Stimulated activated CD4-positive, alpha-beta T cell treated with anti-CD3 and anti-CD28 coated beads, Interleukin-4, amount 100 ng/mL, for 24 hours (primary cell): ENCODE measurements at places on chromosomes 7 and 10.

- no peak for DNase-seq
Measured at GRCh38 chr7:107212725-107213124, 43.9 kb downstream of the HBP1 start.

DNA sequence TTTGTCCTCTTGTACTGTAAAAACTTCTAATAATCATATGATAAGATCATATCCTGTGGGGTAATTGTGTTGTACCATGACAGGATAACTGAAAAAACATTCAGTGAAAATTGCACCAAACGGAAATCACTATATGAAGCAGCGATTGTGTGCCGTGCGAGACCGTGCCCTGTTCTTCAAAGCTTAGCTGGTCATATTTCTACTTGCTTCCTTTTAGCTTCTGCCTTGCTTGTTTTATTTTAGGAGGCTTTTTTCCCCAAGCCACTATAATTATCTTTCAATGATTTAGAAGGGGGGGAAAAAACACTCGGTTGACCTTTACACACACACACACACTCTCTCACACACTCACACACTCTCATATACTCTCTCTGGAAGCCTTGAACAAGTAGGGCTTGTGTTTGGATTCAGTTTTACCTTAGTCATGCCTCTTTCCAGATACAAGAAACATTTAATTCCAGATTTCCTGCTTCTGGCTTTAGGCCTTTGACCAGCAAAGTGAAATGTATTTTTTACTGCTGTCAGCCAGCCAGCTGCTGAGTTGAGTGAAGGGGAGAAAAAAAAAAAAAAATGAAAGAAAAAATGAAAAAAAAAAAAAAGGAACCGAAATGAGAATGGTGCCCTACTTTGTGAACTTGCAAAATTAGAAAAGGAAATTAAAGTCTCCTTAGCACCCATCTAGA, 181.4 kb downstream of the ARID5B start:
- DNase-seq = no peak

GRCh38 chr7:36308031-36308430, 81.6 kb upstream of the ANLN start:
- DNase-seq = no peak

DNA sequence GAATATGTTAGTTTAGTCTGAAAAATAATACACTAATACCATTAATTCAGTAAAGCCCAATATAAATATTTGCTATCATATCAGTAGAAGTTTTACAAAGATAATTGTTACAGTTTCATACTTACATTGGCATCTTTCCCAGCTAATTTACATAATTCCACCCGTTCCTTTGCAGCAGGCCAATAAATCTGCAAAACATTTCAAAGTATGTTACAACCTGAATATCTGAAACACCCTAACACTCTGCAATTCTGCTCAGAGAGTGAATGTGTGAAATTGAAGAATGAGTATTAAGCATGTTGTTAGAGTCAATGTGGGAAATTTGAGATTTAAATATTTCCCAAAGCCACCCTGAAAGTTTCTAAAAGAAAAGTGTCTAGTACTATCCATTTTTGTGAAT, 105.5 kb downstream of the SEMA3D start:
- DNase-seq = no peak

DNA sequence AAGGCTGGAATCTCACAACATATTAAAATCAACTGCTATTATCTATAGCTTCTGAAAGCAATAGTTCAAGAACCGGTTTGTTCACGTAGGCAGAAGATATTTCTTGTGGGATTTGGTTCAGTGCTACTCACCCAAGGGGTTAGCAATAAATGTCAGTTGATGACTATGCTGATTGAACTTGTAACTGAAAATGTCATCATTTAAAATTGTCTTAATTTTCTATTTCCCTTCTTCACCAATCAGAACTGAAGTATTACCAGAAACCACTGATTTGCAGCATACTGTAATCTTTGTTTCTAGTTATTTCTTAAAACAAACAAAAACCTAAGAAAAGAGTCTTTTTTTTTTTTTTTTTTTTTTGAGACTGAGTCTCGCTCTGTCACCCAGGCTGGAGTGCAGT, 46.1 kb downstream of the CPEB3 start:
- no peak for DNase-seq

- DNase-seq = peak; percentile 70
Measured at GRCh38 chr7:158824028-158824427, 5.3 kb downstream of the ESYT2 start.

GRCh38 chr10:32073128-32073527, 16.9 kb upstream of the KIF5B start:
- DNase-seq = no peak

DNA sequence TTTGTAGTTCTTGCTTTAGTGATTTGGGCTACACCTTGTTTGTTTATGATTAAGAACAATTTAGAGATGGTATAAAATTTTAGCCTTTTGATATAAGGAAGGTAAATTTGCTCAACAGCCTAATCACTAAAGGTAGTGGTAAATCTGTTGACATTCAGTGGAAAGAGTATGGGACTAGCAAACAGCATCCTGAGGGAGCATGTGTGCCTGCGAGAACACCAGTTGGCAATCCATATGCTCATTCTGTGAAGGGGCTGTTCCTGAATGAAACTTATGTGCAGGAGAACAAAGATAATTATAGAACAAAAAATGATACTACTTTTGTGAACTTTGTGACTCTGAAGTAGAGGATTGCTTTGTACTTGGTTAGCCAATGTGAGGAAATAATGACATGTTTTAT, 44.0 kb downstream of the CAPZA2 start:
- no peak for DNase-seq

- DNase-seq = peak; percentile 61
Measured at GRCh38 chr7:142811154-142811737, 40.5 kb downstream of the PRSS2 start.

GRCh38 chr10:85992324-85992723, 374.3 kb downstream of the GRID1 start:
- DNase-seq = no peak

GRCh38 chr10:25698638-25699037, 235.4 kb upstream of the MYO3A start:
- DNase-seq = no peak

GRCh38 chr7:18459484-18460245, 35.9 kb upstream of the HDAC9 start:
- no peak for DNase-seq

DNA sequence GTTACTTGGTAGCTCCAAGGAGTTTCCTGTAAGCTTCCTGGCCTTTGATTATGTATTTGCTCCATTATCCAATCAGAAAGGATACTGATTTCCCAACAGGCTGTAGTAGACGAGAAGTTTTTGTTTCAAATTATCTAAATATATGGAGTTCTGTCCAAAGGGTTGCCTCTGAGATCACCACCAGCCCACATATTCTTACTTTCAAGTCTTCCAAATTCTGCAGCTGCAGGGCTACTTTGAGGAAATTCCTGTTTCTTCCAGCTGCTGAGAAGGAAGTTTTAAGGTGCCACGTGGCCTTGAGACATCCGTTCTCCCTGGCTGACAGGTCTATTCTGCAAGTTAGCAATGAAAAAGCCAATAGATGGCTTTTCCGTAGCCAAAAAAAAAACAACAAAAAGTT, 286.0 kb downstream of the TWIST1 start:
- no peak for DNase-seq

DNA sequence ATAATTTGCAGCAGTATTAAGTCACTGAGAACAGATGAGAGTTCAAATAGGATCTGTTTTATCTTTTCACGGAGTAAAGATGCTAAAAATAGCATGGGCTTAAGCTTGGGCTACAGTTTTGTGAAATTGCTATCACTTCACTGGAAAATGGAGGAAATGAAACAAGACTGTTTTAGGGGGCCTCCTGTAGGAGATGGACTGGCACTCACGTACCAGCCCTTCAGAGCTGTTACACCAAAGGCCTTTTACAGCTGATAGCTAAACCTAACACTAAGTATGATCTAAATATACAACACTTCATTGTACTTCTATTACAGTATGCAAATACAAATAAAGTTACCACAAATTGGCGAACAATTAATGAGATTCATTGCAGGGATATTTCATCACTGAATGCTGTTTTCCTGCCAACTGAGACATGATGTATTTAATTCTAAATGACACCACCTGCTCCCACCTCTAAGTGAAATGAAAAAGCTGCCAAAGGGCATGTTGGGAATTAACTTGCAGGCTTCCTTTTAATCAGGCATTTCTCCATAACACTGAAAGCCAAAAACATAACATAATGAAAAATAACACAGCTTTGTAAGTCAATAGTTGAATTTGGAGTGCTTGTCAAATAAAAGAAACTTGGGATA, 304.5 kb upstream of the LRRN3 start:
- DNase-seq = no peak

GRCh38 chr7:106285855-106286492, 1.2 kb upstream of the NAMPT start:
- DNase-seq = peak; percentile 70

- no peak for DNase-seq
Measured at GRCh38 chr7:13044309-13044708, 356.9 kb downstream of the ARL4A start.

GRCh38 chr10:89301232-89301631, 614 bp upstream of the IFIT2 start:
- DNase-seq = no peak

DNA sequence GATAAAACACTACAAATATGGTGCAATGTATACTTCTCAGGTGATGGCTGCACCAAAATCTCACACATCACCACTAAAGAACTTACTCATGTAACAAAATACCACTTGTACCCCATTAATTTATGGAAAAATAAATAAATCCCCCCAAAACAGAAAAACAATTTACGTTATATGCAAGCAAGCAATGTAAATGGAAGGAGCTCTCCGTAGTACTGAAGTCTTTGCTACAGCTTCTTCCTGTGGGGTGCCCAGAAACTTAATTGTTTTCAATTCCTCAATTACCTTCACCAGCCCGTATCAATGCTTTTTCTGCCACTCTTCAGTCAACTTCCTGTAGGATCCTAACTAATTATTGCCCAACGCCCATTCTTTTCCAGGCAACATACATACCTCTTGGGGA, 138.1 kb downstream of the RELN start:
- no peak for DNase-seq

GRCh38 chr7:114865564-114865963, 56.3 kb upstream of the MDFIC start:
- DNase-seq = peak; percentile 68

DNA sequence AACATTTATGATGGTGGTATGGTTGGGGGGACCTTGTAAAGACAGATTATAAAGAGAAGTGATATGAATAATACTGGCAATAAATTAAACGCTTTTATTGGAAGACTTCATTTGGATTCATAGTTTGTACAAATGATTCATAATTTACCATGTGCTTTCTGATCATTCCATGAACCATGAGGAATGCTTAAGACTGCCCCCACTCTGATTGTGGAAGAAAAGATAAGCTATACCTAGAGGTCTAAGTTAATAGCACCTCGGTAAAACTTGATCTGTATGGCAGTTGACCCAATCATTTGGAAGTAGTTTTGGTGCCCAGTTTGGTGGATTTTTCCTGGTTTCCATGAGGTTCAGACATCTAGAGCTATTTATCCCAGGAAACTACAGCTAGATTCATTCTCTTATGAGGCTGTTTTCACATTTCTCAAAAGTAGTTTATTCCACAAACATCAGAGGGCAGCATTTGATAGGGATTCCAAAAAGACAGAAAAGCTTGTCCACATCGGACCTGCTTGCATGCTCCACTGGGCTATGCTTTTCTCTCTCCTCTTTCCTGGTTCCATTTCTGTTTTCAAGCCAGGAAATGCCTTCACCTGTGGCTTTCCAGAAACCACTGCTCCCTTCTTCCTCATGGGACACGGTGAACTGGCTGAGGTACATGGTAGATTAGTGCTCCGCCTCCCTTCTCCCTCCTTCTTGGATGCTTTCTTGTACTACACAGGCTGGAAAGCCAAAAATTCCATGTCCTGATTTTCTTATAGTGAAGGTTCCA, 29.2 kb downstream of the TFAM start:
- DNase-seq = no peak

GRCh38 chr10:122140941-122141623, 130.0 kb upstream of the BTBD16 start:
- DNase-seq = no peak

GRCh38 chr10:29011516-29011915, 277.4 kb upstream of the LYZL1 start:
- no peak for DNase-seq

GRCh38 chr7:117281562-117281961, 41.3 kb downstream of the WNT2 start:
- DNase-seq = no peak

- DNase-seq = no peak
Measured at GRCh38 chr10:130559547-130559880, 423.3 kb downstream of the GLRX3 start.

DNA sequence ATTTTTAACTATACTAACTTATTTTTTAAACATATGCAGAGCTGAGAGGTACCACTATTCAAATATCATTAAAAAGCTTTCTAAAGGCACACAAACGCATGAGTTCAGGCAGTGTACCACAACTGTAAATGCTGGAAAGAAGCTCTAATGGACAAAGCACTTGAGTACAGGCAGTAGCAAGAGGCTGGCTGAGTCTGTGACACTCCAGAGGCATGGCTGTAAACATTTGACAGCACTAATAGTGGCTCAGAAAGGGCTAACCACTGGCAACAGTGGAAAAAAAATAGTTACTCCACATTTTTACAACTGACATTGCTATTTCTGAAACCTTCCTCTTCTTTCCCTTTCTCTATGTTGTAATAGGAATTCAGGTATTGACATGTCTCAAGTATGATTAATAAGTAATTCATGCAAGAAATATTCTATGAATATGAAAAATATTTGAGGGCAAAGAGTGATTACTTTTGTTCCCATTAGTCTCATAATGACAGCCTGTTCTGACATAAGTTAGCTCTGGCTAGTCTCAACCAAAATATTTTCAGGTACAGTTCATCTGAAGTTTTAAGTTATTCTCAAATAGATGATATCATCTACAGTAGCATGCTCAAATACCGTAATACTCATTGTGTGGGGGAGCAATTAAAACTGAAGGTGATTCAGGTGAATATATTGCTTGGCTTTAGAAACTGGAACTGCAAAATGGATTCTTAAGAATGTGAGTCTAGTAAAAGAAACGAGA, 324.0 kb upstream of the POT1 start:
- DNase-seq = no peak
